ENCODE measurements at places on chromosomes 7 and 10.

DNA sequence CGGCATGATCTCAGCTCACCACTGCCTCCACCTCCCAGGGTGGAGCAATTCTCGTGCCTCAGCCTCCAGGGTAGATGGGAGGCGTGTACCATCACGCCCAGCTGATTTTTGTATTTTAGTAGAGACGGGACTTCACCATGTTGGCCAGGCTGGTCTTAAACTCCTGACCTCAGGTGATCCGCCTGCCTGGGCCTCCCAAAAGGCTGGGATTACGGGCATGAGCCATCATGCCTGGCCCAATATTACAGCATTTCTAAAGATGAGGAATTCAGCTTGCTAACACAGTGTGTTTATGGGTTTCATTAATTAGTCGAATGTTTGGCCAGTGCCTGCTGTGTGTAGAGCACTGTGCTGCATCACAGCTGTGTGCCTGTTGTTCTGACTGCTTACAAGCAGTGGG is 3.7 kb downstream of the WDR37 start:
- no peak for DNase-seq

DNA sequence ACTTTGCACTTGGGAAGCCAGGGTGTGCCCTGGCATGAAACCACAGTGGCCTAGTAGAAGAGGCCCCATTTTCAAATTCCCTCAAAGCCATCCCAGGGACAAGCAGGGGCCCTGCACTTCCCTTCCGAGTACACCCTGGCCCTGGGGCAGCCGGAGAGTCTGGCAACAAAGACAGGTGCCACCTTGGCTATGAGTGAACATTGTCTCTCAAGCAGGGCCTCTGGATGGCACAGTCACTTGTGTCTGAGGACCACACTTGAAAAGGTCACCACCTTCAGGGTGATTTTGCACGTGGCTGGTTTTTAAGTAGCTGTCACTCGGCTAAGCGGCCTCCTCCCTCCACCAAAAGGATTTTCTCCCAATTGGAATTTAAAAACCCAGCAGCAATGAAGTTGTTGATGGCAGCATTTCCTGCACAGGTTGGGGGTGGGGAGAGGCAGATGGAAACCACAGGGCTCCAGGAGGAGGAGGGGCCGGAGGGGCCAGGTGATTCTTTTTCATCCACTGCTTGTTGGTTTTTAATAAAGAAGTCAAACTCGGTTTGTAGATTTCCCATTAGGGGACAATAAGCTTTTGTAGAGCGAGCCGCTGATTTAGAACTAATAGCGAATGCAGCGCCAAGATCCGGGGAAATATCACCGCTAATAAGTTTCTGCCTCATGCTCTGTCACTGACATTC is 33.9 kb downstream of the C10orf105 start:
- no peak for DNase-seq

GRCh38 chr10:28217848-28218247 is 85.0 kb downstream of the MPP7 start:
- no peak for DNase-seq

- no peak for DNase-seq
These were observed 87.4 kb downstream of the CDH23 start for GRCh38 chr10:71483885-71484751.

GRCh38 chr7:55476852-55477780 is 95.2 kb downstream of the VOPP1 start:
- DNase-seq = no peak

GRCh38 chr7:57789130-57789529 is 339.2 kb downstream of the ZNF716 start:
- DNase-seq = no peak

DNA sequence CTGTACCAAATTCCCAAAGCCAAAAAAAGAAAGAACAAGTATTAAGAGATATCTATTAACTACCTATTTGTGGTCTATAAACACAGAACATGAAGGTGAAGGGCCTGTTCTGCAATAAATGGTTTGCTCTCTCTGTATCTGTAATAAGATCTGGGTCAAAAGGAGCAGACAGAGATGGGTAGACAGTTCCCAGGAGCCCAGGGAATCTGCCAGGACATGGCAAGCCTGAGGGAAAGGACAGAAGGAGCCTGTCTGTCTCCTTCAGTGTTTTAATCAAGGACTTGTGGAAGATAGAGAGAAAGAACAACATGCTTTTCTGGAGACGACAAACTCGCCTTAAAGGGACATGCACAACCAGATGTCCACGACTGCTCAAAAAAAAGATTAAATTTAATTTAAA is 165.7 kb downstream of the ELMO1 start:
- no peak for DNase-seq

- peak; percentile 21 for DNase-seq
These were observed 155.2 kb downstream of the MAGI2 start for GRCh38 chr7:79298145-79298760.

- peak; percentile 17 for DNase-seq
These were observed 55.5 kb upstream of the LHFPL3 start for GRCh38 chr7:104272767-104273384.

- no peak for DNase-seq
These were observed 7.6 kb upstream of the SLC26A3 start for GRCh38 chr7:107810626-107811025.

DNA sequence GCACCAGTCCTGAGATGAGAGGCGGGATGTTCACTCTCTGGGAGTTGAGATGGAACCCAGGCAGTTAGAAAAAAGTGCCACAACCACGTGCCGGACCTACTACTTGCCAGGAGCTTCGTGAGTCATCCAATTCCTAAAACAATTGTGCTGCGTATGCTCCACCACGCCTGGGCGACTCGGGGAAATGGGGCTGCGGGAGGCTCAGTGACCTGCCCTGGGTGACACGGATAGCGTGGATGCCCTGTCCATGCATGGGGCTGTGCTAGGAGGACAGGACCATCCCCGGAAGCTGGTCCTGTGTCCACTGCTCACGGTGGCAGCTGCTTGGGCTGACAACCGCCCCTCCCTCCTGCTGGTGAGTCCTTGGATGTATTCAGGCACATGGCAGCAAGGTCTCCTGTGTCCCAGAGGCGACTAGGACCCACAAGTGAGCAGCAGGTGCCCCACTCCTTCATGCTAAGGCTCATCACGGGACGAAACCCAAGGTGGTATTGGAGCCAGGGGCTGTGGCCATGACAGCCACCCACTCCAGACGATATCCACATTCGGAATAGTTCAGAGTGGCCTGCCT is 90.4 kb downstream of the BMS1 start:
- no peak for DNase-seq

DNA sequence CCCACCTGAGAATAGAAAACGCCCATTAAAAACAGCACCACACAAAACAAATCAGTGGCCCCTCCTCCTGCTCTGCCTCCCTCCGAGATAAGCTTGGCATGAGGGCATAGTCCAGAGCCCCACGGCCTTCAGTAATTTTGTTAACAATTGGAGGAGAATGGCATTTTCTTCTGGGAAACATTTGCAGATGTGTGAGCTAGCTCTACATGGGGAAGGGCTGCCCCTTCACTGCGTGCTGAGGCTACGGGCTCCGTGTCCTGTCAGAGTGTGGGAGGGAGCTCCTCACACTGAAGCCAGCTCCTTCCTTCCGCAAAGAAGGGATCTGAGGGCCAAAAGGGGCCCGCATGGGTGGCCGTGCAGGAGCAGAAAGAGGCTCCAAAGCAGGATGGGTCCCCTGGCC is 15.2 kb downstream of the GRK5 start:
- DNase-seq = no peak

DNA sequence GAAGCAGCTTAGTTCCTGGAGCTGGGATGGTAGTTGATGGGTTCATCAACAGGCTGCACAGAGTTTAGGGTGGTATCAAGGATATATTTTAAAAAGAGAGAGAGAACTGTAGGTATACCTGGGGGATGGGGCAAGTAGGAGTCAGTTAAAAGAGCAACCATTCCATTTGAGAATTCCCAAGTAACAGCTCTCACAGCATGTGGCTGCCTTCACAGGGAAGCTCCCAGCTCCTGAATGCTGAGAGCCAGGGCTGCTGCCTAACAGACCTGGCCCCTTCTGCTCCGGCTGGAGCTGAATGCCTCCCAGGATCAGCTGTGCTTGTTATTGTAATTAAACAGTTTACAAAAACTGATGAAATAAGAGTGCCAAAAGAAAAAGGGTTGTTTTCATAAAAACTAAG is 58.8 kb upstream of the GPR26 start:
- no peak for DNase-seq

DNA sequence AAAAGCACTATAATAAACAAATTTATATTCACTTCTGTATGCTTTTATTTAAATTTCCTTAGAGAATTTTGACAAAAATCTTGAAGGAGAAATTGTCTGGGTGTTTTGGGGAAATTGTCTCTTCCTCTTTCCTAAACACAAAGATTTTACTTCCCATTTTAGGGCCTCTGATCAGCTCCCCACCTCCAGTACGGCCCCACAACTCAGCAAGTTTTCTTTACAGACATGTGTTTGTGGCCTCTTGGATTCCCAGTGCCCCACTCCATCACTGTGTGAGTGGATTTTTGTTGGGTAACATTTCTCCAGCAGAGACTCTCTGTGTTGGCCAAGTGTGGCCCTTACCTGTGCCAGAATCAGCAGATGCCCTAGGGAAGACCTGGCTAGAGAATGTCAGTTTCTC is 182.8 kb upstream of the CDC14C start:
- no peak for DNase-seq

GRCh38 chr10:24963521-24964041 is 11.2 kb upstream of the PRTFDC1 start:
- DNase-seq = no peak

- DNase-seq = no peak
These were observed 36.7 kb downstream of the GNG11 start for GRCh38 chr7:93958216-93958615.

DNA sequence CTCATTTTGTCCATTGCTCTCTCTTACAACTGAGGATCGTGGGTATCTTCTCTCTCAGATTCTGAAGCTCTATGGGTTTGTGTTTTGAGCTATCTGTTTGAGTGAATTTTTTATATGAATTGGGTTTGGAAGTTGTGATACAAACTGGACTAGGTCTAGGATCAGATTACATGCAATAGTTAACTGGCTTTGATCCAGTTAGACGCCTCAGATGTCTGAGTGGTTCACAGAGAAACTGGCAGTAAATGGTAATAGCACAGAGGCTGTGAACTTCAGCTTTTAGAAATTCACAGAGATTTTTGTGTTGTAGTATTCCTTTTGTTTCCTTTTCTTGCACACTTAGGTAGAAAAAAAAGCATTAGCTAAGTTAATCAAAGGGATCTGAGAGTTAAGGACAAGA is 12.7 kb upstream of the DNMBP start:
- no peak for DNase-seq
